Stimulated activated CD8-positive, alpha-beta memory T cell treated with anti-CD3 and anti-CD28 coated beads, Interleukin-4, amount 100 ng/mL, for 1 hour (primary cell): ENCODE measurements at places on chromosomes 16 and 17.

- no peak for DNase-seq
Measured at GRCh38 chr16:89573826-89574680, 1.5 kb upstream of the CPNE7 start.

GRCh38 chr17:55986817-55987216 is 166.5 kb upstream of the ANKFN1 start:
- DNase-seq, result no peak

GRCh38 chr17:38844261-38844757 is 9.2 kb downstream of the RPL23 start:
- no peak for DNase-seq

- DNase-seq, result no peak
Measured at GRCh38 chr17:31672161-31672819, 186.8 kb downstream of the COPRS start.

DNA sequence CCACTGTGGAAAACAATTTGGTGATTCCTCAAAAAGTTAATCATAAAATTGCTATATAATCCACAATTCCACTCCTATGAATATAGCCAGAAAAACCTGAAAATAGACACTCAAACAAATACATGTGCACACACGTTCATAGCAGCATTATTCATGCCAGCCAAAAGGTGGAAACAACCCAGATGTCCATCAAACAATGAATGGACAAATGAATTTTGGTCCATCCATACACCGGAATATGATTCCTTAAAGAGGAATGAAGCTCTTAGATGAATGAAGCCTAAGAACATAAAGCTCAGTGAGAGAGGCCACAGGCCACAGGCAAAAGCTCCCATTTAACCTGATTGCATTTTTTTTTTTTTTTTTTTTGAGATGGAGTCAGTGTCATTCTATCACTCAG is 114.6 kb upstream of the TNRC6C start:
- no peak for DNase-seq

DNA sequence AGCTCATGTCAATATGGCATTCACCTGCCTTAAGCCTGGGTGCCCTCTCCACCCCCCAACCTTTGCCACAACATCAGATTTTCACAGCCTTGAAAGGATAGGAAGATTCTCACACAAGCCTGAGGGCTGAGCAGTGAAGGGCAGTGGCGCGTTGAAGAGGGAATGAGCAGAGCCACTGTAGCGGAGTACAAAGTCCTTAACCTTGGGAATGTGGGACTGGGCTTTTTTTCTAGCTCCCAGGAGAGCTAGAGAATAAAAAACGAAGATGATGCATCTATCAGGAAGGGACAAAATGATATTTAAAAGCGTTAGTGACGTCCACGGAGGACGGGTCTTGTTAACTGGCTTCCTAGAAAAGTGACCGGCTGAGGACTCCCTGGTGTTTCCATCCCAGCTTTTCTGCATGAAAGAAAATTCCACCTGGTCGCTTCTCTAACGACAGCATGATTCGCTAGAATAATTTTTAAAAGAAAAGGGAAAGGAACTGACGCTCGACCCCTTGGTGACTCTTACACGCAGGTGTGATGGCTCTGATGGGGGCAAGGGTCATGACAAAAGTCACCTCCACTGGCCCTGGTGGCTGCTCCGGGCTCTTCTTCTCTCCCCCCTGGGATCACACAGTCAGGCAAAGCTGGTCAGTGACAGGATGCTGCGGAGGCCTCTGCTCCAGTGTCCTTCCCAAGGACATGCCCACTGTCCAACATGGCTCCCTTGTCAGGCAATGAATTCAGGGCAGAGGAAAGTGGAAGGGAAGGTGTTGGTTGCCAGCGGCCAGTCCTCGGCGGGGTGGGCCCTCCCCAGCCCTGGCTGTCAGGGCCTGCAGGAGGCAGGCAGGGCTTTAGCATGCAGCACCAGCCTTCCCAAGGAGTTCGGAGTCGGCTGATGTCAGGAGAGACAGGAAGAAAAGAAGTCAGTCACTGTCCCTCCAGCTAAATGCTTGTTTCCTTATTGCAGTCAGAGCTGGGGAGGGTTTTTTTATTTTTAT is 58.4 kb upstream of the IRX3 start:
- no peak for DNase-seq

DNA sequence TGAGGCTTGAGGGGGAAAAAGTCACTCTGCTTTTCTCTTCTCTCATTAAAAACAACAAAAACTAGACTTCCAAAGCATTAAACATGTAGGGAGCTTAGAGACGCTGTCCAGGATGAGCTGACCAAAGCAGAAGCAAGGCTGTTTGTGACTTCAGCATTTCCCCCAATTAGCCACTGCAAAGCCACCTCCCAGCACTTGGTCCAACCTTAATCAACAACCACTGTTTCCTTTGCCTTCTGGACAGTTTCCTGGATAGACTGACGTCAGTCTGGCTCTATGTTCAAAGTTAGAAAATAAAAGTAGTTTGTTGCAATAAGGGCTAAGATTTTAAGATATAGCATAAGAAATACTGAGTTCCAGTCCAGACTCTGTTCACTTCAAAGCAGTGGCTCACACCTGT is 3.1 kb downstream of the TMEM231 start:
- no peak for DNase-seq

- no peak for DNase-seq
Measured at GRCh38 chr16:1063728-1064127, 8.8 kb upstream of the SSTR5 start.

GRCh38 chr17:4658478-4659305 is 17.2 kb upstream of the ALOX15 start:
- DNase-seq, result no peak

DNA sequence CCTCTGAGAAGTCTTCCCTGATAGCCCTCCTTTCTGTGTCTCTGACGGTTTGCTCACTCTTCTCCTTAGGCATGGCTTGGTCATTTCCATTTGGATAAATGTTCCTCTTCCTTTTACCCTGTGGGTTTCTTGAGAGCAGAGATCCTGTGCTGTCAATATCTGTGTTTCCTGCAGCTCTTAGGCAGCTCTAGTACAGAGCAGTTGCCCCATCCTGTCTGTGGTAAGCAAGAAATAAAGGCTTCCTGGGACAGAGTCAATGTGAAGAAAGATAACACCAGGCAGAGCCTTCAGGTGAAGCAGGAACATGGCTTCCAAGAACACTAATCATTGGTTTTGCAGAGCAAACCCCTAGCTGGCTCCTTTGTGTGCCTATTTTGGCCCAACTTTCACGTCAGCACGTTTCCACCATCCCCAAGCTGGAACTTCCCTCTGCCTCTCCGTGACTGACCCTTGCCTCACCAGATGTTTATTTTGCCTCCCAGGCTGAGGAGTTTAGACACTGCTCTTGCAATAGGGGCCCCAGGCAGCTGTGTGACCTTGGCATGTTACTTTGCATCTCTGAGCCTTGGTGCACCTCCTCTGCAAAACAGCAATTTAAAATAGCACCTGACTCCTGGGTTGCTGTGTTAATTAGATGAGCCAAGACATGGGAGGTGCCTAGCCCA is 49.6 kb upstream of the SIAH1 start:
- no peak for DNase-seq

DNA sequence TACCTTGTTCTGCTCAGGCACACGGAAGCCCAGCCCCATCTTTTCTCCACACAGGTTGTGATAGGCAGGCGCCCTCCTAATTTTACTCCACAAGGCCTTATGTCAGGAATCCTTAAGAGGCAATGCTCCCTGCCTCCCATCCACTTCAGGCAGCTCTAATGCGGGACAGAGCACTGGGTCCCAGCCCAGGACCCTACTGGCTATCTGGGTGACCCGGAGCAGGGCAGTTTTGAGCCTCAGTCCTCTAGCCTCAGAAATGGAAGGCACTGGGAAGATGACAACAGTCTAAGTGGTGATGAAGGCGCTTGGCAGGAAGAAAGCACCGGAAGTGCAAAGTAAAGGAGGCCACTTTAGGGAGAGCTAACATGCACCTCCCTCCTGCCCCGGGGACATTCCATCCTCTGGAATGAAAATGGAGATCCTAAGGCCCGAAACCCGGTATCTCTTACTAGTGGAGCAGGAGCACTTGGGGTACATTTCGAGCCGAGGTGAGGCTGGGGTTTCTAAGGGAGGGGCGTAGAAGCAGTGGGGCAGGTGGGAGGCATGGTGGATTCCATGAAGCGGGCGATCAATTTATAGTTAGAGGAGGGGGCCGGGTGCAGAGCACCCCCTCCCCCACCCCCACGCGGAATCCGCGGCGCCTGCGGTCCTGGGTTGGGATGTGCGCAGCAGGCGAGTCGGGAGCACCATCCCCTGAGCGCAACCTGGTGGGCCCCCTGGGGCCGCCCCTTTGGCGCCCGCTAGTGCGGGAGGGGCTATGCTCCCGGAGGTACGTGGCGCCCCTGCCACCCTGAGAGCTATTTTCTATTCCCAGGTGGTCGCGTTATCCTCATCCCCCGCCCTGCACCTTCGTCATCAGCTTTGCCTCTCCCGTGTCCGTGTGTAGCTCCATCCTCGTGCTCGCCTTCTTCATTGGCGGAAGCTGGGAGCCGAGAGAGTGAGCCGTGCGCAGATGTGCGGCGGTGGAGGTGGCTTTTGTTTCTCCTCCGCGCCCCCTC is 4.9 kb downstream of the MT1F start:
- no peak for DNase-seq

DNA sequence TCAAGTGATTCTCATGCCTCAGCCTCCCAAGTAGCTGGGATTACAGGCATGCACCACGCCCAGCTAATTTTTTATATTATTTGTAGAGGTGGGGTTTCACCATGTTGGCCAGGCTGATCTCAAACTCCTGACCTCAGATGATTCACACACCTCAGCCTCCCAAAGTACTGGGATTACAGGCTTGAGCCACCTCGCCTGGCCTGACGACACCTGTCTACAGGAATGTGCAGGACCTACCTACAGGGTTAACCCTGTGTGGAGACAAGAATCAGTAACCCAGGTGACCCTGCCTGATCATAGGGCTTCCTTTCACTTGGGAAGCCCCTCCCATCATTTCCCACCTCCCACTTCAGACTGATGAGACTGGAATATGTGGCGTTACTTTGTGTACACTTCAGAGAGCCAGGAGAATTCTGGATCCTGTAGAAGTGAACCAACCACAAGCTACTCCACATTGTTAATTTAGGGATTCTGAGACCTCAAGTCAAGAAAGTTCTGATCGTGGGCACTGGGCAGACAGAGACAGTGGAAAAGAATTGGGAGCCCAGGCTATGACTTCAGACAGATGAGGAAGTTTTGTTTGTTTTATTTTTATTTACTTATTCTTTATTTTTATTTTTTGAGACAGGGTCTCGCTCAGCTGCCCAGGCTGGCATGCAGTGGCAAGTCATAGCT is 5.7 kb upstream of the MILR1 start:
- DNase-seq, result no peak

DNA sequence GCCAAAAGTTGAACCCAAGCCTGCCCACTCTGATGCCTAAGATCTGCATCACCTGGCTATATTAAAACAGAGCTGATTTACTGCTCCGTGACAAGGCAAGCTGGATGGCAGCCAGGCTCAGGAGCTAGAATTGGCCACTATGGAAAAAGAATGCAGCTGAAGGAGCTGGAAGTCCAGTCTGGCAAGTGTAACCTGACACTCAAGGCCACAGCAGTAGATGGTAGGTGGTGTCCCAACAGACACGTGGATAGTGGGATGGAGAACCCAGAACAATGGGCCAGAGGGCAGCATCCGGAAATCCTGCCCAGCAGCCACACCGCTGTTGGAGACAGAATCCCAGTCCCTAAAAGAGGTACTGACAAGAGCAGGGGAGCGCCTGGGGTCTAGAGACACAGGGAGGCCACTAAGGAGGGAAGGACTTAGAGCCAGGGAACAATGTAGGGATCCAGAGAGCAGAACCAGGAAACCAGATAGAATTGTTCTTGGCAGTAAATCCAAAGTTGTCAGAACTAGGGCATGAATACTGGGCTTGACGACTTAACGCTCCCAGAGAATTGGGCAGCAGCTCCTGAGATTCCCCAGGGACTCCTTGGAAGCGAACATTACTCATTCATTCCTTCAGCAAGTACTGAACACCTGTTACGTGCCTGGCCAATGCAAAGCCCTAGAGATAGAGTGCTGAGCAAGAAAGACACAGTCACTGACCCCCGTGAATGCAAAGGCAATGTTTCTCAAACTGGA is 85.7 kb downstream of the CDYL2 start:
- DNase-seq, result no peak

DNA sequence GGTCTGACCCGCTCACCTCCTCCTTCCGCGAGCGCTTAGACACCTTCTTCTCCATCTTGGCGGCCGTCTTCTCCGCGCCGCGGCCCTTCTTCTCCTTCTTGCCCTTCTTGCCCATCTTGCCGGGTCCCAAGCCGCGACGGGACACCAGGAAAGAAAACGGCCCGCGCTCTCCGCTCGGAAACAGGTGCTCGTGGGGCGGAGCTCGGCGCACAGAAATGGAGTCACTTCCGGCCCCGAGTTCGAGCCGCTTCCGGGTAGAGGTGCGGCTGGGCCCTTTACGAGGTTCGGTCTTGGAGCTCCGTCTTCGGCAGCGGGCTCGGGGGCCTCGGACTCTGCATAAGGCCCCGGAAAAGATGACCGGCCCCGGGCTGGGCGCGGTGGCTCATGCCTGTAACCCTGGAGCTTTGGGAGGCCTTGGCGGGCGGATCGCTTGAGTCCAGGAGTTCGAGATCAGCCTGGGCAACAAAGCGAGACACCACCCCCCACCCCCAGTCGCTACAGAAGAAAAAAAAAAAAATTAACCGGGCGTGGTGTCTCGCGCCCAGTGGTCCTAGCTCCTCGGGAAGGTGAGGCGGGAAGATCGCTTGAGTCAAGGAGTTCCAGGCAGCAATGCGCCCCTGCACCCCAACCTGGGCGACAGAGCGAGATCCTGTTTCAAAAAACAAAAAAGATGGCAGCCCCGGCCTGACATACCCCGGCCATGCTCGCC is at the start of gene KLHDC4:
KLHDC4 (minus strand) TSS at position 211 of the 709 bp plus-strand sequence; CDS start at position 115, 96 bp downstream.
- peak; percentile 79 for DNase-seq

GRCh38 chr17:69575346-69575761 is 160.9 kb downstream of the MAP2K6 start:
- DNase-seq, result no peak

GRCh38 chr16:63890723-63891122 is 1231.1 kb downstream of the CDH11 start:
- no peak for DNase-seq

- no peak for DNase-seq
Measured at GRCh38 chr16:68893710-68894705, 50.7 kb downstream of the TANGO6 start.

DNA sequence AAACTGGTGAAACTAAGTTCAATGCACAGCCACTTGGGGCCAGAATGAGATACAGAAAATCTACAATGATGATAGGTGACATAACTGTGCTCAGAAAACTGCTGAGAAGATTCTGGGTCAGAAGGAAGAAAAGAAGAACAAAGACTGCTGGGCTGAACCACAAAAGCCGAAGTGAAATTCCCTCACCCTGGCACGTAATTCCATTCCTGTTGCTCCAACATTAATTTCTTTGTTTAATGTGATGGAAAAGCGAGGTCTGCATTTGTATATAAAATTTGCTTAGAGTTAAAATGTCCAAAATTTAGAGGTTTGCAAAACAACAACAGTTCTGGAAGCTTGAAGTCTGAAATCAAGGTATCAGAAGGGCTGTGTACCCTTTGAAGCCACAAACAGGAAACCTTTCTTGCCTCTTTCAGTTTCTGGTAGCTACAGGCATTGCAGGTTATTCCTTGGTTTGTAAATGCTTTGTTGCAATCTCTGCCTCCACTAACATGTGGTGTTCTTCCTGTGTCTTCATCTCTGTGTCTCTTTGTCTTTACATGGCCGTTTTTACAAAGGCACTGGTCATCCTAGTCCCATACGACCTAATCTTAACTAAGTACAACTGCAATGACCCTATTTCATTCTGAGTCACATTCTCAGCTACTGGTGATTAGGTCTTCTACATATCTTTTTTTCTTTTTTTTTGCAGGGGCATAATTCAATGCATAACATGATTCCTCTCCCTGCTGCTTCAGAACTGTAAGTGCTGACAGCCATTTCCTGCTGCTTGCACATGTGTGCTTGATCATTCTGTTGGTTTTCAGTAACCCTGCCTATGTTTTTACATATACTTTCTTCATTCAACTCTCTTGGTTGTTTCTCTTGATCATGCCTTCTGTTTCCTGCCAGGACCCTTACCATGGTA is 603.0 kb upstream of the CDH8 start:
- no peak for DNase-seq
